ENCODE measurements at places on chromosomes 4 and X. TPM values are rescaled to one million over a fixed set of nuclear protein-coding genes. Genes with fewer than 3 reads are reported as not detected.

The EXOC1 gene
- total RNA-seq, result 20.5 TPM

DNA sequence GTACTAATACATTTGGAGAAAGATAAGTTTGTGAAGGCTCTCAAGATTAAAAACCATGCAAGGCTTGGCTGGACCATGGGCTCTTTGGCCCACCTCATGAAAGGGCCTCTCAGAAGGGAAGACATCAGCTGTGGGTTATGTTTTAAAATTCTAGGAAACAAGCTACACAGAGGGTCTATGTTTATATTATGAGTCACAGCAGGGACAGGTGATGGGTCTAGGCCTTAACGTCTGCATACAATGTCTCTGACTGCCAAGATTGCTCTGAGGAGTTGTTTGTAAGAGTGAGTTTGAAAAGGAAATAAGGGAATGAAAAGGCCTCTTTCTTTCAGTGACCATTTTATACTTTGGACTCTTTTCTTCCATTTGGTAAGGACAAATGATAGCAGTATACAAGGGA, 77.0 kb upstream of the ARMCX2 start:
- no peak overlapping the region for H3K27ac ChIP-seq
- no peaks in the 10 kb centered on the region for H3K27me3 ChIP-seq
- no peak overlapping the region for H3K4me3 ChIP-seq
- peaks cover 2% of the 10 kb centered on the region for H3K4me1 ChIP-seq

GRCh38 chr4:45078201-45078600, 351.8 kb upstream of the GNPDA2 start:
- no peaks in the 10 kb centered on the region for H3K27me3 ChIP-seq
- H3K36me3 ChIP-seq, result no peaks in the 10 kb centered on the region
- H3K27ac ChIP-seq, result no peak overlapping the region
- DNase-seq, result no peak
- no peaks in the 10 kb centered on the region for H3K4me1 ChIP-seq

- H3K4me3 ChIP-seq, result no peak overlapping the region
- no peak for DNase-seq
- H3K4me1 ChIP-seq, result no peaks in the 10 kb centered on the region
- no peaks in the 10 kb centered on the region for H3K27me3 ChIP-seq
These were observed 36.9 kb upstream of the TENM3 start for GRCh38 chr4:182206266-182206665.

DNA sequence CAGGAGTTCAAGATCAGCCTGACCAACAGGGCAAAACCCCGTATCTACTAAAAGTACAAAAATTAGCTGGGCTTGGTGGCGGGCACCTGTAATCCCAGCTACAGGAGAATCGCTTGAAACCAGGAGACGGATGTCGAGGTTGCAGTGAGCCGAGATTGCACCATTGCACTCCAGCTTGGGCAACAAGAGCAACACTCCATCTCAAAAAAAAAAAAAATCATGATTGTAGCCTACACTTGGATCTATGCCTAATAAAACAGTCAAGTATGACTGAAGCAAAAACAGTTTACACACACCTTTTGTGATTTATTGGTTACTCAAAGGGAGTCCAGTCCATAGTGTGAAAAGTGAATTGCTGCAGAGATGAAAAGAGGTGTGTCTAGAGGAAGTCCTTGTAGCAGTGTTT, 34.7 kb upstream of the TASL start:
- DNase-seq, result no peak
- H3K27me3 ChIP-seq, result no peaks in the 10 kb centered on the region
- no peak overlapping the region for H3K27ac ChIP-seq
- no peaks in the 10 kb centered on the region for H3K4me1 ChIP-seq

DNA sequence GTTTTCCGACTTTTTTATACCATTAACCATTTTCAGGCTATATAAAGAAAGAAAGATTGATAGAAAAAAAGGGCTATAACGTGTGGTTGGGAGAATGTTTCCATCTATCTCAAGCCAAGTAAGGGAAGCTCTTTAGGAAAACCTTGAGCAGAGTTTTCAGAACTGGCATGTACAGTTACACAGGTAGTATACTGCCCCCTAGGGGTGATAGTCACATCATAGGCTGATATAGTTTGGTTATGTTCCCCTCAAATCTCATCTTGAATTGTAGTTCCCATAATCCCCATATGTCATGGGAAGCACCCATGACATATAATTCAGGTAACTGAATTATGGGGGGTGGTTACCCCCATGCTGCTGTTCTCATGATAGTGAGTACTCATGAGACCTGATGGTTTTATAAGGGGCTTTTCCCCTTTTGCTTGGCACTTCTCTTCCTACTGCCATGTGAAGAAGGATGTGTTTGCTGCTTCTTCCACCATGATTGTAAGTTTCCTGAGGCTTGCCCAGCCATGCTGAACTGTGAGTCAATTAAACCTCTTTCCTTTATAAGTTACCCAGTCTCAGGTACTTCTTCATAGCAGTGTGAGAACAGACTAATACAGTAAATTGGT, 186.8 kb downstream of the TMA16 start:
- no peak overlapping the region for H3K4me3 ChIP-seq
- no peaks in the 10 kb centered on the region for H3K36me3 ChIP-seq
- H3K27ac ChIP-seq, result no peak overlapping the region
- peaks cover 3% of the 10 kb centered on the region for H3K27me3 ChIP-seq
- H3K4me1 ChIP-seq, result no peaks in the 10 kb centered on the region

GRCh38 chr4:48347282-48347921, 6.1 kb downstream of the SLAIN2 start:
- H3K4me1 ChIP-seq, result peaks cover 78% of the 10 kb centered on the region
- no peak overlapping the region for H3K27ac ChIP-seq
- no peak overlapping the region for H3K4me3 ChIP-seq
- no peaks in the 10 kb centered on the region for H3K27me3 ChIP-seq
- no peak for DNase-seq

GRCh38 chrX:45621376-45622041, 420.8 kb upstream of the DIPK2B start:
- H3K4me3 ChIP-seq, result no peak overlapping the region
- peaks cover 17% of the 10 kb centered on the region for H3K4me1 ChIP-seq
- H3K27me3 ChIP-seq, result no peaks in the 10 kb centered on the region
- no peak overlapping the region for H3K27ac ChIP-seq

- H3K36me3 ChIP-seq, result no peaks in the 10 kb centered on the region
- no peak overlapping the region for H3K4me3 ChIP-seq
- H3K4me1 ChIP-seq, result no peaks in the 10 kb centered on the region
- no peaks in the 10 kb centered on the region for H3K27me3 ChIP-seq
These were observed 57.3 kb upstream of the ZNF157 start for GRCh38 chrX:47313056-47313455.
